ENCODE measurements at places on chromosomes 6 and 20.

GRCh38 chr6:114144887-114145851 lies 174.2 kb upstream of the HDAC2 start:
- no peak for DNase-seq

- no peak for DNase-seq
These were observed 8.6 kb downstream of the DIDO1 start for GRCh38 chr20:62917720-62918119.

- DNase-seq = no peak
These were observed 2.2 kb upstream of the PARD6B start for GRCh38 chr20:50728981-50729874.

- no peak for DNase-seq
These were observed 27.3 kb downstream of the FAM229B start for GRCh38 chr6:112114577-112115223.

DNA sequence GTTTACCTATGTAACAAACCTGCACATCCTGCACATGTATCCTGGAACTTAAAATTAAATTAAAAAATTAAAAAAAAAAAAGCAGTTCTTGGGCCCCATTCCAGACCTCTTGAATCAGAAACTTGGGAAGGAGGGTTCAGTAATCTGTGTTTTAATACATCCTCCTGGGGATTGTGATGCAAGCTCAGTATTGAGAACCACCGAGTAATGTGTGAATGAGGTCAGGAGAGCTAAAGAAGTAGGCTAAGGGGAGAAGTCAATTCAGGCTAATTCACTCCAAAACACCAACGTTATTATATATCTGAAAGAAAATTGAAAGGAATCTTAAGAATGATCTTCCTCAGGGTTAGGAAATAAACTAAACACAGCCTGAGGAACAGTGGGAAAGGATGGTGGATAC lies 120.4 kb downstream of the RNF144B start:
- DNase-seq = no peak

Data from central memory CD4-positive, alpha-beta T cell (primary cell).